ENCODE measurements at places on chromosomes 13 and 19.

DNA sequence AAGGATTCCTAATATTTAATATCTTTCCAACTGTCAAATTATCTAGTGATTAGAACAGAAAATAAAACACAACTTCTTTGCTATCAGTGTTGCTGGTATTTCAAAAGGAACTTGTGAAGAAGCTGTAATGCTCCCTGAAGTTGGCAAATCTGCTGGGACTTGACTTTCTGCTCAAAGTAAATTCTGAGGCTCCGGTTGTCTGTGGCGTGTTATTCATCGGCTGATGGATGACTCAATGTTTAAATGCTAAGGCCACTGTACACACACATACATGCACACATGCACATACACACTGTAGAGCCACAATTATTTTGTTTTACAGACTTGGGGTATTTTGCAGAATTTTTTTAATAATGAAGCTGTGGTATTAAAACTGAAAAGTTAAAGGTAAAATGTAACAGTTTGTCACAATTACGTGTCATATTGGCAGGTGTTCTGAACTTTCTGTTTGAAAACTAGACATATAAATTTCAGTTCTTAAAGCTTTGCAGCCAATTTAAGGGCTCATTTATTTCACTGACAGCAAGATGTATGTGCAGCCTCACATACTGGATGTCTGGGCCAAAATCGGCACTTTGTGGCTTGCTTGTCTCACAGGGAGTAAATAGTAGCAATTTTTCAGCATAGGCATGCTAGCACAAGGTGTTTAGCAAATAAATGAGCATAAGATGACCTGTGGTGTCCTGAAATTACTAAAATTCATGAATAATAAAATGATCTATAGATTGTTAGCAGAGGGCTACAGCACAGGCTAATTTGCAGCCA is 1691.7 kb upstream of the PCDH20 start:
- no peak for DNase-seq

- no peak for DNase-seq
Measured at GRCh38 chr19:5126498-5127223, 157.7 kb downstream of the KDM4B start.

DNA sequence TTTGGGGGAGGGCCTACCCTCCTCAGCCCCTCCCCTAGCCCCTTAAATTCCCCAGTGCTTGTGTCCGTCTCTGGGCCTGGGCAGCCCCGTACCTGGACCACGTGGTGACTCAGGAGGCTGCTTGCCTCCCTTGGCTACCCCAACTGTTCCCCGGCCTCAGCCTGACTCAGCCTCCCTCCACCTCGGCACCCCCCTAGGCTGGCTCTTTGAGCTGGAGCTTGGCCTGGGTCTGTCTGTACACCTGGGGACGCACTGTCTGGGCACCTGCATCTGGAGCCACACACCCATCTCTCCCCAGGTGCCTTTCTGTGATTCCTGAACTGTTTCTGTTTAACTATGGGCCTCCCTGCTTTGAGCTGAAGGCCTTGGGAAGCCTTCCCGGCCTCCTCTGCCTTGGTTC is 1.8 kb upstream of the KLK14 start:
- no peak for DNase-seq

DNA sequence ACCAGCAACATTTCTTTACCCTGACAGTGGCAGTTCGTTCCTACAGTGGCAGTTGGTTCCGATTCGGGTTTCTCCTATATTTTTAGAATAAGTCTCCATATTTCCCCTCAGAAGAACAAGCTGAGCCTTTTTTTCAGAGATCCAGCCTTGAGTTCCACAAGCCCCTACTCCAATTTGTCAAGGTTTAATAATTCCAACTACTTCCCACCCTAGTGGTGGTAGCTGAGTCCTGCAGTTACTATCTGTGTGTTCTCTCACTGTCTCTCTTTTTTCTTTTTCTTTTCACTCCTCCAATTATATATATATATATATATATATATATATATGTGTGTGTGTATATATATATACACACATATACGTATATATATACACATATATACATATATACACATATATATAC is 1347.3 kb downstream of the PCDH9 start:
- no peak for DNase-seq

DNA sequence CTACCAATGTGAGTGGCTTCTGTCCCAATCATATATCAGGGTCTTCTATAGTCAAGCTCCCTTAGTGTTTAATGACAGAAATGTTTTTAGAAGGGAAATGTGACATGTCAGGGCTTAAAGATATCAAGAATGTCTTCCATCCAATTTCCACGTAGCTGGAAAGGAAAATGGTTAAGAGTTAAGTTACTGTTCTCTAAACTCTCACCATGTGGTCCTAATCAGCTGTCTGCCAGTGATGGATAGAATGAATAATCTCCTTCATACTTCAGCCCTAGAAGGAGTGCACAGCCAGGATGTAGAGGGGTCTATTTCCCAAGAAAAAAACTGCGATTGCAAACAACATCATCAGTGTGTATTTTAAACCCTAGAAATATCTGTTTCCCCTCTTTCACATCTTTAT is 36.3 kb downstream of the FLT1 start:
- no peak for DNase-seq

DNA sequence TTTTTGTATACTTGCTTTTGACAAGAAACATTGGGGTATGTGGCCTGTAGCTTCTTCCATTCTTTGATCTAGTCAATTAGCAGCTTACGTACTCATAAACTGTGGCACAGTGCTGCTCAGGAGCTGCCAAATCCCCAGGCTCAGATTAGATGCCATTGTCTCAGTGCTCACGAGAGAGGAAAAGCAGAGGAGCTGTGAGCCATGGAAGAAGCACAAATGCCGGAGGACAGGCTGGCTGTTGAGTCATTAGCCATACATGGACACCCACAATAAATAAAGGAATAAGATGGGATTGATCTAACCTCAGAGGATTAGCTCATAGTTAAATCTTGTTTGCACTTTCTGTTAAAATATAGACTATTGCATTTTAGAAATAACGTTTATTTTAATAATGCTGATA is 121.7 kb downstream of the POSTN start:
- no peak for DNase-seq

- no peak for DNase-seq
Measured at GRCh38 chr19:37933937-37934358, 26.9 kb downstream of the SIPA1L3 start.
